ENCODE measurements at places on chromosomes 12 and 14. TPM values are rescaled to one million over a fixed set of nuclear protein-coding genes. Genes with fewer than 3 reads are reported as not detected.

KLHDC1 gene
- total RNA-seq, result 20.9 TPM

LRTM2 gene
- not detected for total RNA-seq

OTX2 gene
- total RNA-seq, result not detected

PAH gene
- total RNA-seq, result not detected

GRIN2B gene
- under 0.01 TPM for total RNA-seq

TPH2 gene
- total RNA-seq, result not detected

TAS2R43 gene
- 11.5 TPM for total RNA-seq

SLC7A8 gene
- 4.7 TPM for total RNA-seq

FAM186B gene
- not detected for total RNA-seq

ARMH4 gene
- 6.8 TPM for total RNA-seq

NYNRIN gene
- 19.3 TPM for total RNA-seq

GZMB gene
- total RNA-seq, result 0.52 TPM

ABHD12B gene
- not detected for total RNA-seq

C14orf180 gene
- 3.7 TPM for total RNA-seq

SLC5A8 gene
- under 0.01 TPM for total RNA-seq

REM2 gene
- total RNA-seq, result under 0.01 TPM

SLC17A8 gene
- total RNA-seq, result under 0.01 TPM

DBX2 gene
- total RNA-seq, result under 0.01 TPM

SERPINA12 gene
- not detected for total RNA-seq

PPP1R1A gene
- total RNA-seq, result 6.8 TPM

NCKAP5L gene
- 19.3 TPM for total RNA-seq

ANKRD33 gene
- not detected for total RNA-seq

GLIPR1L1 gene
- not detected for total RNA-seq

B4GALNT1 gene
- 3.1 TPM for total RNA-seq

RDH12 gene
- total RNA-seq, result 0.52 TPM

EEF1AKMT3 gene
- total RNA-seq, result 4.2 TPM

LRRC43 gene
- not detected for total RNA-seq

NKX2-1 gene
- total RNA-seq, result not detected
